ENCODE measurements at places on chromosomes 3 and 15.

DNA sequence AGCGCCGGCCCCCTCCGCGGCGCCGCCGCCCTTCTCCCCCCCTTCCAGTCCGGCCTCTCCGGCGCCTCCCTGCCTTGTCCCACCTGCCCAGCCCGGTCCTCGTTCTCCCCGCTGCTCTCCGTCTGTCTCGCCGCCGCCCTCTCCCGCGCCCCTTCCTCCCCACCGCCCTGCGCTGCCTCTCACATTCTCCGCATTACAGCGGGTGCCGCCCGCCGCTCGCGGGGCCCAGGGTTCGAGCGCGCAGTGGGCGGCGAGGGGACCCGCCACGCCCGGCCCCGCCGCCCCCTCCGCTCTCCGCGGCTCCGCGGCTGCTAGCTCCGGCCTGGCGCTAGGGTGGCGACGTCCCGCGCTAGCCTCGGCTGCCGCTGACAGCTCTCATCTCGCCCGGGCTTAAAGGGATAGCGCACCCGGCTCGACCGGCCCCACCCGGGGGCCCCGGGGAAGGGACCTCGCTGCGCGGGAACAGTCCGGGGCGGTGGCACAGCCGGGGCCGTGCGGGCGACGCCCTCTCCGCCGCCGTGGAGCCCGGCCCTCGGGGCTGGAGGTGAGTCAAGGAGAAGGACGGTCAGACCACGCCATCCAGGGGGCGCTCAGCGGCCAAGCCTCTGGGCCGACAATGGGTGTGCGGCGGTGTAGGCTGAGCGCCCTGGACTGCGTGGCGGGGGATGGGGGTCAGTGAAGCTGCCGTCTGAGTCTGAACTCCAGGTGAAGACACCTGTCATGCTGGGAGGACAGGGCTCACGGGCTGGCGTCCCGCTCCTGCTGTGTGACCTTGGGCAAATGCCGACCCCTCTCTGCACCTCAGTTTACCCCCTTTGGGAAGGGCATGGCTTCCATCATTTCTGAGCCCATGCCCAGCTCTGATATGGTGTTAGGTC, 187.4 kb upstream of the LINGO1 start:
- DNase-seq: peak; percentile 36

GRCh38 chr3:193815246-193816027, 222.4 kb downstream of the OPA1 start:
- DNase-seq: no peak

DNA sequence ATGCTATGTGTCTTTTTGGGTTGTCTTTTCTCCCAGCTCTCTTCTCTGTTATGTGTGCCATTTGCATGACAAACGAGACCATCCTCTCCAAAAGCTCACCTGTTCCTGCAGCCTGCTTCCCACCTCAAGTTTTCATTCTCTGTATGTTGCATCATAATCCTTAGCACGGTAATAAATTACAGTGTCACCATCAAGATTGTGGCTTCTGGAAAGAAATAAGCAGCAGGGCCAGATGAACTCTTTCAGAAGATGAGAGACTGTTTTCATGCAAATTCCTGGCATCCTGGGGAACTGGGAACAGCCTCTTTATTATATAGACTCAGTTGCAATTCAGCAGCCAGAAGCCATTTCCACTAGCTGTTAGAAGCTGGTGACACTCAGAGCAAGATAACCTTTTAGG, 436.7 kb downstream of the EPHB1 start:
- no peak for DNase-seq

GRCh38 chr15:82138306-82138705, 92.5 kb upstream of the MEX3B start:
- no peak for DNase-seq

DNA sequence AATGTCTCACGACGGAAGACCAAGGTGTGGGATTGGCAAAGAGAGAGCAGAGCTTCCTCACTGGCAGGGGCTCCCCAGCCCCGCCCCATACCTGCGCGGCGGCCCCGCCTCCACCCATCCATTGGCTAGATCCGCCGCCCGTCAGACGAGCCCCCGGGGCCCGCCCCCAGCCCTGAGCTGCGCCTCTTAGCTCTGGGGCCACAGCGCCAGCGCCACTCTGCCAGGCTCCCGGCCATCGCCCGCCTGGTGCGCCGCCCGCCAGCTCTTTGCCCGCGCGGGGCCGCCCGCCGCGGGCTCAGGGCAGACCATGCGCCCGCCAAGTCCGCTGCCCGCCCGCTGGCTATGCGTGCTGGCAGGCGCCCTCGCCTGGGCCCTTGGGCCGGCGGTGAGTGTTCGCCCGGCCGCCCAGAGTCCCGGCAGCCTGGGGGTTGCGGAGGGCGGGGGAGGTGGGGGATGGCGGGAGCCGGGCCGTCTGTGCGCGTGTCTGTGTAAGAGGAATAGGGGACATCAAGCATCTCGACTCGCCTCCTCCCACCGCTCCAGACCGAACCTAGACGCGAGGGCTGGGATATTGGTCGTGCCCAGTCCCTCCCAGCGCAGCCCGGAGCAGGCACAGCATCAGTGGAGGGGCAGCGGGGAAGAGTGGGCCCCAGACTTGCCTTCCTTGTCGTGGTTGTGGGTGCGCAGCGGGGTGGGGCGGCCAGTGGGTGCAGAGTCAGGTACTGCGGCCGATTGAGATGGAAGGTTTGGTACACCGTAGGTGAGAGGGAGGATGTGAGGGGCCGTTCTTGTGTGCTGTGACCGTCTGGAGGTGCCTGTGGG, at the start of gene VIPR1:
Gene VIPR1, plus strand, starts transcription at position 215 of the 822 bp plus-strand sequence. Its CDS starts 93 bp downstream, at position 308.
- DNase-seq: peak; percentile 81

DNA sequence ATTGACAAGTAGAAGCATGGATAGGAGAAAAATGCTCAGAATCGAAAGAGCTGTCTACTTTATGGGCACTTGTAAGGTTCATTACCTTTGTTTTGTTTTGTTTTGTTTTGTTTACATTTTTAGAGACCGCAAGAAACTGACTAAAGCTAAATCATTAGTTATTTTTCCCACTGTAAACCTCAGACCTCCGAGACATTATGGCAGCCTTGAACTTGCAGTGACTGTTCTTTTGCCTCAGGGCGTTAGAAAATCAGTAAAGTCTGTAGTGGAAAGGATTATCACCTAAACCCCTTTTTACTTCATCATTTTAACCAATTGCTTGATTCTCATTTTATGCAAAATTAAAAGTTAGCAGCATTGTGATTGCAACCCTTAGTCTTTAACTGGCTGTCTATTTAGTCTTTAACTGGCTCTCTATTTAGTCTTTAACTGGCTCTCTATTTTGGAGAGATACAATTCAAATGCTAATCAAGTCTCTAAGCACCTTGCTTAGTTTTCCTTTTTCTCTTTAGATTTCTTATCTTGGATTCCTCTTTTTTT, 383.3 kb upstream of the ROBO2 start:
- no peak for DNase-seq

DNA sequence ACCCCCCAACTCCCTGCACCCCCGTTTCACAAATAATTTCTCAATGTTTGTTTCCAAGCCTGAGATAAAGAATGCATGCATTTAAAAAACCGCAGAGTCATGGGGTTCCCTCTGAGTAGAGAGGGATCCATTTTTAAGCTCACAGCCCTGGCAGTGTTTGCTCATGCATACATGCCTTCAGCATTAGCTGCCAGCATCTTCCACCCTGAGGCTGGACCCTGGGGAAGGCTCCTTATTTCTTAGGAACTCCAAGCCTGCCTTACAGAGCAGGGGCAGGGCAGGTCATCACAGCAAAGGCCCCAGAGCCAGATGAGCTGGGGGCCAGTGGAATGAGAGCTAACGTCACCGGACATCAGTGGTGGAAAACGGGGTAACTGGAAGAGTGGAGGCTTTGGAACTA, 31.3 kb downstream of the TLE3 start:
- DNase-seq: no peak
